ENCODE measurements at places on chromosomes 3 and 15. TPM values are rescaled to one million over a fixed set of nuclear protein-coding genes. Genes with fewer than 3 reads are reported as not detected.

SHQ1 gene
- total RNA-seq, result 47.2 TPM

AGTR1 gene
- not detected for total RNA-seq

RBP2 gene
- total RNA-seq, result not detected

GPR27 gene
- 1.0 TPM for total RNA-seq

CAMK2N2 gene
- 0.14 TPM for total RNA-seq

MITF gene
- 0.52 TPM for total RNA-seq

SH2D7 gene
- not detected for total RNA-seq

TBC1D21 gene
- not detected for total RNA-seq

GPD1L gene
- 19.0 TPM for total RNA-seq

All from activated CD4-positive, alpha-beta T cell treated with anti-CD3 and anti-CD28 coated beads, Interleukin-2, amount 10 ng/mL, durations not matched to agents 24 days and 14 days (primary cell).